Femur (tissue), 1 donor: ENCODE measurements at places on chromosomes 16 and 17.
A peak's percentile ranks its signal among the peaks of the same experiment; 100 is the strongest.

- no peak for DNase-seq
Measured at GRCh38 chr17:46179375-46179999, 13.7 kb downstream of the KANSL1 start.

DNA sequence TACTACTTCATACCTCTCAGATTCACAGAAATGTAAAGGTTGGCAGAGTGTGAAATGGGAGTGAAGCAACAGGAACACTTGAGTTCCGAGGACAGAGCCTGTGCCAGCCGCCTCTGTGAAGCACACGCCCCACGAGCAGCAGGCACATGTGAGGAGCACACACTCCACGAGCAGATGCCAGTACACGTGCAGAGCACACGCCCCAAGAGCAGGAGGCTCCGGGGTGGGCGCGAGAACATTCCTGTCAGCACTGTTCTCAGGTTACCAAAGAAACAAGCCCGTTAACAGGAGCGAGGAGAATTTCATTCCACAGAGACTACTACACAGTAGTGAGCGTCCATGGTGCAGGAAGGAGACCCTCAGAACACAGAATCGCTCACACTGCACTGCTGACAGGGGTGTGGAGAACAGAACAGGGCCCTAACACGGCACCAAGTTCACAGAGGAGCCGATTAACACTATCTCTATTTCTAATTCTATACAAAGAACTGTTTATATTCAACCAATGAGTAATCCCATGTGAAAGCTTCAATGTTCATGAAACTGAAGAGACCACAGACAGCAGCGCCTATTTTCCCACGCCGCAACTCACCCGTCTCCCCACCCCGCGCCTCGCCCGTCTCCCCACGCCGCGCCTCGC lies 40.1 kb downstream of the KLHDC4 start:
- no peak for DNase-seq

- no peak for DNase-seq
Measured at GRCh38 chr17:31807846-31808245, 51.2 kb downstream of the COPRS start.

DNA sequence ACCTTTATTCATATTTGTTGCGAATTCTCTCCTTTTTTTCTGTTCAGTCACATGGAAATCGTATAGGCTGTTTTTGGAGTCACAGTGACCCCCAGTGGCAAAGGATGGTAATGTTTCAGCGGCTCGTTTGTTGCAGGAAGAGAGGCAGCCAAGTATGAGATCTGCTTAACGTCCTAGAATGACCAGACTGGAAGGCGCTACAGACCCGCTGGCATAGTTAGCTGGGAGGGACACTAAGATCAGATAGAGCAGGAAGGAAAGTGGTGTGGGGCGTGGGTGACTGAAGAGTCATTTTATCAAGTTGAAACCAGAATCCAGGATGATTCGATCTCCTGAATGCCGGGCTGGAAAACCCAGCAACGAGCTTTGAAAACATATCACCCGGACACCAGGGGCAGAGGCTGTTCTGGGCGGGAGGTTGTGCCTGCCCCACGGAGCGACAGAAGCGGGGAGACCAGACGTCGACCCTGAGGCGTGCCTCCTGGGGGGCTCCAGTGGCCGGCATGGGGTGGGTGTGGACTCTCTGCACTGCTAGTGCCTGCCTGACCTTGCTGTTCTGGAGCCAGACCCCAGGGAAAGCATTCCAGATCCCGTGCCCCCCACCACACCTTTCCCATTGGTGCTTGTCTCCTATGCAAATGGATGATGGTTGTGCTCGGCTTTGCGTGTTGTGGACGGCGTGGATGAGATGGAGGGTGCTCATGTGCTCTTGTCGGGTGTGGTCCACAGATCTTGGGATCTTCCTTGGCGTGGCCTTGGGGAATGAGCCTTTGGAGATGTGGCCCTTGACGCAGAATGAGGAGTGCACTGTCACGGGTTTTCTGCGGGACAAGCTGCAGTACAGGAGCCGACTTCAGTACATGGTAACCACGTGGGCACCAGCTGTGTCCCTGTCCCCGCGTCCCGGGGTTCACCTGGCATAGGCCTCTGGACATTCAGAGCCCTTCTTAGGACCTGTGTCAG lies 7.7 kb downstream of the IL34 start:
- DNase-seq = peak; percentile 92

DNA sequence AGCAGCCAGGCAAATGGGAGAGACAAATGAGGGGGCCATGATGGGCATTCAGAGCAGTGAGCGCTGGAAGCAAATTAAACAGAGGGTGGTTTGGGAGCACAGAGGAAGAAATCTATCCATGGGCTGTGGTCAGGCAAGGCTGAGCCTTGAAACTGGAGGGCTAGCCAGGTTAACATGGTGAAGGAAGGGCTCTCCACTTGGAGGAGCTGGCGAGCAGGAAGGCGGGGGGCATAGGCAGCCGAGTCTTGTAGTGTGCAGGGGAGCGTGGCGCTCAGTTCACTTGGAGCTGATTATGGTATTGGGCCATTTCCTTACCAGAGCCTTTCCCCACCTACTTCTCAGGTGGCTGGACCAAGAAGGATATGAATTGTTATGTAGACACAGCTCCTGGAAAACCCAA lies 189.7 kb downstream of the SNX29 start:
- no peak for DNase-seq

DNA sequence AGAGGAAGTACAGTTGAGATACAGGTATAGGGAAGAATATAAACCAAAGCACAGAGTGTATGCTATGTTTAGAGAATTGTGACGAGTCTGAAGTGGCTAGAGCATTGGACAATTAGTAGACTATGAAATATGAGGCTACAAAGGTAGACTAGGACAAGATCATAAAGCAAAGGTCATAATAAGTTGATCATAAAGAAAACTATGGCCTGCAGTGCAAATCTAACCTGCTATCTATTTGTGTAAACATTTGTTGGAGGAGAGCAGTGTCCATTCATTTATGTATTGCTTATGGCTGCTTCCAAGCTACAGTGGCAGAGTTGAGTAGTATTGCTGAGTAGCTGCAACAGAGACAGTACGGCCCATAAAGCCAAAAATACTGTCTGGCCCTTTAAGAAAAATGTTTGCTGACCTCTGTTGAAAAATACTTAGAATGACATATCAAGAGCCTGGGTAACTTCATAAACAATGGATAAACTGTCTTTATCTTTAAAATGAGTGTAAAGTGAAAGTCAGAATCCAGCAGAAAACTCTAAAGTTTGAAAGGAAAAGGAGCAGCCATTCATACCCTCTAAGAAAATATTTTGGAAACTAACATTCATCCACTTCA lies 14.5 kb upstream of the OR1E2 start:
- DNase-seq = no peak

DNA sequence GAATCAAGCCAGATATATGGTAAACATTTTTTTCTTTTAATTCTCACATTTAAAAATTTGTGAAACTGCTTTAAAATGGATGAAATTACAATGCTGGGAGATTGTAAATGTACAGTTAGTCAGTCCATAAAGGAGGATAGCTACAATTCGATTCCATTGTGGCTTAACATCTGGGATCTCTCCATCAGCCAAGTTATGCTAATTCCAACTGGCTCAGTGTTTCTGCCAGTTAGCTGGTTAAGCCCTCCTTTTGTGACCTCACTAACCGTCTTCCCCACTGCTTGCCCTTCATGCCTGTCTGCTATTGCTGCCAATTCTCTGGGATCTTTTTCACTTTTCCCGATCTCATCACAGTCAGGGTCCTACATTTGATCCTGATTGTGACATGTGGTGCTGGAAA lies 1347.6 kb downstream of the CDH11 start:
- no peak for DNase-seq

DNA sequence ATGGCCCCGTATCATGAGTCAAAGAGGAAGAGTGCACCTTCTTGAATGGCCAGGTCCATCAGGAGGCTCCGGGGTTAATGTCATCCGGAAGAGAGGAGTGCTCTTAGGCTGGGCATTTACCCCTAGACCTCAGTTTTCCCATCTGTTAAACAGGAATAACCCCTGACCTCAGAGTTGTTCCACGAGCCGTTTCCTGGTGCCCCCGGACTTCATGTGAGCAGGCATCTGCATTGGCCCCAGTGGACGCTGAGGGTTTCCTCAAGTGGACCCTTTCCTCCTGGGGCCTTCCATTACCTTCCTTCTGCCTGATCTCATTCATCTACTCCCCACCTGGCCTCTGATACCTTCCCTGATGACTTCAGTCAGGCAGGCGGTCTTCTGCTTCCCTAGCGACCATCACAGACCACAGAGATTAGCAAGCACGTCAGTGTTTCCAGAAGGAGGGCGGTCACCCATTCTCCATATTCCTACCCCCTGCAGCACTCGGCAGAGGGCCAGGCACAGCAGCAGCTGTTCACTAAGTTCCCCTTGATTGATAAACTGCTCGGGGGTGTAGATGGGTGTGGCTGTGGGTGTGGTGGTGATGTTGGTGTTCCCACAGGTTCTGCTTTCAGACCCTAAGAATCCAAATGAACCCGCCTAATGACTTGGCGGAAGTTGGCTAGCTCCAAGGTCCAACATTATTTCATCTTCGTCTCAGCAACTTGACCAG lies 346.6 kb upstream of the TNRC6C start:
- DNase-seq = no peak
